ENCODE measurements at places on chromosomes 5 and 9.

GRCh38 chr5:157599565-157599964 lies 24.0 kb upstream of the ADAM19 start:
- no peak for DNase-seq

DNA sequence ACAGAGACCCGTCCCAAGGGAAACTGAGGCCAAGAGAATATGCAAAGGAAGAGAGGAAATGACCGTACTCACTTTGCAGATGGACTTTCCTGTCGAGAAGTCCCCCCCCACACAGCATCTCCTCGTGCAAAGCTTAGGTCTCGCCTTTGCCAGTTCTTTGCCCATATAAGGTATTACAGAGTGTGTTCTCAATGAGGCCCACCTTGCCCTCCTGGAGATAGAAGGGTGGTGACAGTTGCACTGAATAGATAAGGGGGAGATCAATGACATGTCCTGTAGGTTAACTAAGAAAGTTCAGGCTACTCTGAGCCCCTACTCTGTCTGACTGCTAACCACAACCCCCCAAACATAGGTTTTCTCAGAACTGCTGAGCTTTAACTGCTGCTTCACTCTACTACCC lies 68.2 kb upstream of the SPTLC1 start:
- no peak for DNase-seq

- no peak for DNase-seq
These were observed 26.9 kb upstream of the FAT2 start for GRCh38 chr5:151617841-151618710.

DNA sequence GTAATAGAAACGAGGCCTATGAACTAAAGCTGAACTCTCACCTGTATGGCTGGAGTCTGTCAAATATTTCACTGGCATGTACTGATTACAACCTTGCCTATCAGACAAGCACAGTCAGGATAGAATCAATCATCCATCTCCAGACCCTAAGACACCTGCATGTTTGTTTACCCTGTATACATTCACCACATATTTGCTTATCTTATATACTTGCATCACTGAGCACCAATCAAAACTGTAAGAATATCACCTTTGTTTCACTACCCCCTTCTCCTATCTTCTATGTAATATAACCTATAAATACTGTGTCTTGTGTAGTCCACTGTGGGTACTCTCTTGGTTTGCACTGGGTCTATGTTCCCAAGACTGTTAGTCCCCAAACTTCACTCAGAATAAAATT lies 1085.7 kb downstream of the TAF11L14 start:
- DNase-seq, result no peak

- no peak for DNase-seq
These were observed 224.1 kb downstream of the MEF2C start for GRCh38 chr5:88658886-88659285.

GRCh38 chr9:105328296-105328695 lies 83.8 kb downstream of the SLC44A1 start:
- DNase-seq, result no peak

DNA sequence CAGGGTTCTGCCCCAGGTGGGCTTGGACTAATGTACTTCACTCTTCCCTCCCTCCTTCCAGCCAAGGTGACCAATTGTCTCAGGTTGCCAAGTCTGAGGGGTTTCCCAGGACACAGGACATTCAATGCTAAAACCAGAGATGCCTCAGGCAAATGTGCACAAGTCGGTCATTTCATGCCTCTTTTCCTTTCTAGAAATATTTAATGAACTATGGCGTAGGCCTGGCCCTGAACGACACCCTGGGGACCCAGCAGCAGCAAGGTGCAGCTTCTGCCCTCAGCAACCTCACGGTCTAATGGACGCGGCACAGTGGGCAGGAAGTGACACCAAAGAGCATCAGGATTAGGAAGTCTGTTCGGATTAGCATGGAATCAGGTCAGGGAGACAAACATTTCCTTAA lies 148.1 kb downstream of the MTX3 start:
- no peak for DNase-seq

GRCh38 chr5:57327561-57328367 lies 153.9 kb downstream of the GPBP1 start:
- DNase-seq, result no peak

DNA sequence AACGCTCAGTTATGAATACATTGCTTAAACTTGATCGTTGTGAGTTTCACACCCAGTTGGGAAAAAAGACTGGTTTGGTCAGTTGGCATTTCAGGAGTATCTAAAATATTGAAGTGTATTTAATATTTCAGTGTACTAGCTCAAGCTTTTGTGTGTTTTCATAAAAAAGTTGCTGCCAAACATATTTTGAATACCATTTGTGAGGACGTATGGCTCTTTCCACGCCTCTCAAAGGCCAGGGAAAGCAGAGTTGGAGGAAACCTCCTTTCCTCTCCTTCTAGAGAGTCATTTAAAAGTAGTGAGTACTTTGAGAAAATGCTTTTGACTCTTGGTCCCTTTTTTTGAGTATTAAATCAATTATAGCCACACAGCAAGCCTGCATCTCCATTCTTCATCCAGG lies 43.2 kb upstream of the ANKRD33B start:
- DNase-seq, result no peak

DNA sequence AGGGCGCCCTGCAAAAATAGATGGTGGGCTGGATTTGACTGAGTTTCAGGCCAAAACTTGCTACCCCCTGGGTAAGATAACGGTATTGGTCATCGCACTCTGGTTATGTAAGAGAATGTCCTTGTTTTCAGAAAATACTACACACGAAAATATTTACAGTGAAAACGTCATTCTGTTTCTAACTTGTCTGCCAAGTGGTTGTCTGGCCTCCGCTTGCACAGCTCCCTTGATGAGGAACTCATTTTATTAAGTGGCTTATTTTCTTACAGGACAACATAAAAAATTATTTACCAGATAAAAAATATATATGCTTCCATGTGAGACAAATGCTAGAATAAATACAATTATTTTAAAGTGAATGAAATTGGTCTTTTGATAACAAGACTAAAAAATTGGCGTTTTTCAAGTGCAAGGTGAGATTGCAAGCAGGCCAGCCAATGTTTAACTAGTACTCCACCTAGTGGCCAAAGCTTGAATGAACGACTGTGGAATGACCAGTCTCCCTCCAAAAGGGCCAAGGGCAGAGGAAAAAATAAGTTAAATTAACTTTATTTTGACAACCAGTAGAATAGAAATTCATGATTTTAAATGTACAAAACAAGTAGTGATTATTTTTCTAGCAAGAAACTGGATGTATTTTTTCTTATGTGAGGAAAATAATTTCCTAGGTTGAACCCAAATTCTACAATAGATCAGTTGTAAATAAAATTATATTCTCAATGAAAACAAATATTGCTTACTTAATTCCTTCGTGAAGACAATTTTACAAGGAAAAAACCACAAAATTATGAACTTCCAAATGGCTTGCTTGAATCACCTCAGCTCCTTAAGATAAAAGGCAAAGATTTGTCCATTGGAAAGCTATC lies 93.2 kb downstream of the ZFAND5 start:
- DNase-seq, result no peak

DNA sequence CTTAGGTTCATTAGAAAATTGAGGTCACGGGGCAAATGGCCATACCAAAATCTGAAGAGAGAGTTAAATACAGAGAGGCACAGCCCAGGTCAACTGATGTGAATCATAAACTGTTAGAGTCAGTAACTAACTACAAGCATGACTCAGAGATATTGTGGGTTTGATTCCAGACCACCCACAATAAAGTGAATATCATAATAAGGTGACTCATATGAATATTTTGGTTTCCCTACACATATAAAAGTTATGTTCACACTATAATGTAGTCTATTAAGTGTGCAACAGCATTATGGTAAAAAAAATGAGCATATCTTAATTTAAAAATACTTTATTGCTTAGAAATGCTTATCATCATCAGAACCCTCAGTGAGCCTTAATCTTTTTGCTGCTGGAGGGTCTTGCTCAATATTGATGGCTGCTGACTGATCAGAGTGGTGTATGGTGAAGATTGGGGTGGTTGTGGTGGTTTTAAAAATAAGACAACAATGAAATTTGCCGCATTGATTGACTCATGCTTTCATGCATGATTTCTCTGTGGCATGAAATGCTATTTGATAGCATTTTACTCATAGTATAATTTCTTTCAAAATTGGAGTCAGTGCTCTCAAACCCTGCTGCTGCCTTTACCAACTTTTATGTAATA lies 53.1 kb upstream of the EDIL3 start:
- DNase-seq, result peak; percentile 19

DNA sequence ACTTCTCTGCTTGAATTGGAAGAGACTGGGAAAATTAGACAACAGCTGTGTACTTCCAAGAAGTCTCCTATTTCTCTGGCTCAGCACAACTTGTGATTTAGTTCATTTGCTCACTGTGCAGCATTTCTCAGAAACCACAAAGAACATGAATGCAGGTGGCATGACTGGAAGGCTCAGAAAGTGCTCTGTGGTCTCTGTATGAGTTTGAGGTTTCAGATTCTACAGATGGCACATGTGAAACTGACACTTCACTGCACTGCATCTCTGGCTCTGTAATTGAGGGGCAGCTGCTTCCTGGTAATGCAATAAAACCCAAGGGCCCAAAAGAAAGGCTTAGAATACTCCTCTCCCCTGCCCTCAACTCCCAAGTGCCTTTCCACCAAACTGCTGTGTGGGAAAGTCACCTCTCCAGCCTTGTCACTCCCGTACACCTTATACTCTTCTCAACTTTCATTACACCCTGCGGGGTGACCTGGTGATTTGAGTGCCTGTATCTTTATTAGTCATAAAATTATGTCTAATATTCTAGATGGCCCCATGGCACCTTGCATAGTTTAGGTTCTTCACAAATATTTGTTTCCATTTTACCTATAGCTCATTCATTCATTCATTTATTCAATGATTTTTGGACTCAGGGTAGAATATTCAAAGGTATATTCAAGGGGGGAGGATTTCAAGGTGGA lies 82.5 kb downstream of the ESM1 start:
- no peak for DNase-seq

- DNase-seq, result no peak
These were observed 151.8 kb downstream of the OLFM1 start for GRCh38 chr9:135239100-135239768.

GRCh38 chr5:8906303-8906967 lies 639.4 kb downstream of the SEMA5A start:
- DNase-seq, result no peak
